ENCODE measurements at places on chromosomes 2 and 18. TPM values are rescaled to one million over a fixed set of nuclear protein-coding genes. Genes with fewer than 3 reads are reported as not detected.

DNA sequence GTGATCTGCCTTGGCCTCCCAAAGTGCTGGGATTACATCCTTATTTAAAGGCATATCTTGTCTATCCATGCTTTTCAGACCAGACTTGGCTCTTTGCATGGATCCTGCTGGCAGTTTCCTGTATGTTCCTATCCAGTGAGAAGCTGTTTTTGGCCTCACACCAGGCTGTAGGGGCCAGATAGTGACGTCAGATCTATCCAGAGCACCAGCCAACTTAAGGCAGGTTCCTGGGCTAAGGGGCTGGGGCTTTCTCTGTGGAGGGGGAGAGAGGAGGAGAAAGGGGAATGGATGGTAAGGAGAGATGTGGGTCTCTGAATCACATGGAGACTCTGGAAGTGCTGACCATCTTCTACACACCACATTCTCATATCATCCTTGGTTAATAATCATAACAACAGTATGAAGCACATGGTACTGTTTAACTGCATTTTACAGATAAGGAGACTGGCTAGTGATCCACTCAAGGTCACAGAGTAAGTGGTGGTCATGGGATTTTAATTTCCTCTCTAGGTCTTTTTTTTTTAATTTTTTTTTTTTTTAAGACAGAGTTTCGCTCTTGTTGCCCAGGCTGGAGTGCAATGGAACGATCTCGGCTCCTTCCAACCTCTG is 2.0 kb upstream of the FAM117B start:
- no peak for DNase-seq

DNA sequence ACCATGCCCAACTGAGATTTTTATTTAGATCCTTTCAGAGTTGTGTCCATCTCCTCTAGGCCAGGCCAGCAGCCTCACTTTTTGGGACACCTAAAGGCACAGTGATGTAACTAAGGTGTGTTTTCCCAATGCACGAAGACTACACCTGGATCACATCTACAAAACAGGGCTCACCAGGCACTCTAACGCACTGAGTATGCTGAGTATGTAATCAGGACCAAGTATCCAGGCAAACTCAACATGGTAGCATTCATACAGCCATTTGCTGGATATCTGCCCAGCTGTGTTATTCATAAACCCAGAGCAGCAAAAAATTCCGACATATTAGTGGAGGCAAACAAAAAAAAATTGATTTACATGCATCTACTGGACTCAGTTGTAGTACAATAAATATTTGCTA is 33.8 kb downstream of the LPIN2 start:
- peak; percentile 59 for DNase-seq

DNA sequence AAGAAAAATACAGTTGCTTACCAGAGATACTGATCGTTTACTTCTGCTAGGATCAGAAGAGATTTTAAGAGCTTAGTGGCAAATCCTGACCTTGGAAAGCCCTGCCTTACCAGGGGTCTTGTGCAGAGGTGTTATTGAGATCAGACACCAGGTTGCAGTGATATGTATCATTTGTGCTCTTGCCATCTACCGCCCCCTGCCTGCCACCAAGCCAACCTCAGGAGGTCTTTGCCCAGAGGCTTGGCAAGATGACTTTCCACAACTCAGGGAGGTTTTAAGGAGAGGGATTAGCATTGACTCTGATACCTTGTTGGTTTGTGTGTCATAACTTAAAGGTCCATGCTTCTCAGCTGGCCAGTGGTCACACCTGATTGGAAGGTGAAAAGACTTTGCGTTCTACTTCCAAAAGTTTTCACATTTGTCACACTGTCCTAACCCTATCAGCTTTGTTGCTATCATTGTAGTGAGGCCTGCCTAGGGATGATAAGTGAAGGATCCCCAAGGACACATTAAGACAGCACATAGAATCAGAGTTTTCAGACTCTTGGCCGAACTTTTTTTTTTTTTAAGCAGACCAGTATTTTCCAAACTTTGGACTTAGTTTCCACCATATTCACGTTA is 46.2 kb upstream of the MGAT5 start:
- DNase-seq = peak; percentile 52

DNA sequence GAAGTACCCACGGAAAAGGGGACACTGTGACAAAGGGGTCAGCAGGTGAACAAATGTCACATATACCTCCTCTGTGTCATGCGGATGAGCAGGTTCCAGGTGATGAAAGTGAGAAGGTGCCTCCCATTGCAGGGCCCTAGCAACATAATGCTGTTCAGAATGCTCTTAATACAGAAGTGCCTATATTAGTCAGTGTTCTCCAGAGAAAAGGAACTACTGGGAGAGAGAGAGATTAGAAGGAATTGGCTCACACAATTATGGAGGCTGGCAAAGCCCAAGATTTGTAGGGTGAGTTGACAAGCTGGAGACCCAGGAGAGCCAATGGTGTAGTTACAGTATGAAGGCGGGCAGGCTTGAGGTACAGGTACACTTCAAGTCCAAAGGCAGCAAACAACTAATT is 98.1 kb upstream of the CDC42EP3 start:
- DNase-seq = no peak

GRCh38 chr2:104707056-104707455 is 146.9 kb upstream of the POU3F3 start:
- DNase-seq = no peak

- DNase-seq = no peak
Observed at GRCh38 chr2:74849228-74849892, 15.4 kb downstream of the HK2 start.

DNA sequence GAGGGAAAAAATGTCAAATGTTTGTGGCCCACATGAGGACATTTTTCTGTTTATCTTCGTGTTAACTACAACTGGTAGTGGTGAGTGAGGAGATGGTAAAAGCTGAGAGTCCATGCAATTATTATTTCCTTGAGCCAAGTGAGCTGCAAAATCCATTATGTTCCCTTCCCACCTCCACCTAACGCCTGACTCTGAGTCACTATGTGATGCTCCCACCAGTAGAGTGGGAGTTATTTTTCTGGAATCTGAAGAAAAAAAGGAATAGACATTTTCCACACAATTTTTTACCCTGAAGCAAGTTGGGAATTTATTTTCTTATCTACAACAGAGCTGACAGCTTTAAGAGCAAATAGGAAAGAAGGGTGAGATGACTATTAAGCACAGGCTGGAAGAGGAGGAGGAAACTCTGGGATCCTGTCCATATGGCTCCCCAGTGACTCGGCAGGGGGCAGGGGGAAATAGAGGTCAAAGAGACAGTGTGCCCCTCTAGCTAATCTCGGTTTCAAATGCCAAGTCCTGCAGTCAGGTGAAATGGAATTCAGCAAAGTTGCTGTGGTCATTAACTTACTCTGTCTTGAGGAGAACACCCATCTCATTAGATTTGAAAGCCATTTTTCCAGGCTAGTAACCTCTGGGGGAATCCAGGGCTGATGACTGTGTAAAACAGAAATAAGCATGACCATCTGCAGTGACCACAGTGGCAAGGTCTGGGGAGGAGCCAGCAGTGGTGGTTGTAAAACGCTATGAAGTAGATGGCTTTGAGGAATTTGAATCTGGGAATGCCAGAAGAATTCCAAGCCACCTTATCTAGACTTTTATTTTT is 463.9 kb downstream of the STK39 start:
- no peak for DNase-seq

DNA sequence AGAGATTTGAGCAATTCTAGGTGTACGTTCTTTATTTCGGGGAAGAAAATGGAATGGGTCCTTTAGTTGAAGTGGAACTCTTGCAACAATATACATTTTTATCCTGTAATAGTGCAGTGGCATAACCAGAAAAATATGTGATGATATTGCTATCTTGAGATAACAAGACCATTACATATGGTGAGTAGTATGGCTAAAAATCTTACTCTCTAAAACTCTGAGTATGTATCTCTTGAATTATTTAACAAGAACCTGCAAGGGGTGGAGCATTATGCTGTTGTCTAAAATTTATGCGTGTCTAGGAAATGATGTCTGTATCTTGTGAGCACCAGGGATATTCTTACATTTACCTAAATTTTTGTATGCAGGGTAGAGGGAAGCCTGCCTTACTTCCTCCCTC is 68.4 kb upstream of the SLC4A10 start:
- no peak for DNase-seq

DNA sequence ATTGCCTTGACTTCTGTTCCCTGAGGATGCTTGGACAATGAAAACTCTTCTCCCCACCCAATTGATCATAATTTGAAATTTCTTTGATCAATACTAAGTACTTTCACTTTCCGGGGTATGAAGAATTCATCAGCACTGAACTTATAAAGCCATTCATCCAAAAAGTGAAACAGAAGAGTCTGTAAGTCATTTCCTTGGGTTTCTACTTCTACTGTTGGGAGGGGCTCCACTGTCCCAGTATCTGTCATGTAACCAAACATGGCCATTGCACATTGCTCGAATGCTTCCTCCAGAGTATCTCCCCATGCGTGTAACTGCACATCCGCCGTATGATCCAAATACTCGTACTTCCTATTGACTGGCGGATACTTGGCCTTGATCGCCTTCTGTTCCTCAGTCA is 30.3 kb downstream of the NCL start:
- no peak for DNase-seq

GRCh38 chr18:43932140-43932539 is 654.9 kb upstream of the SYT4 start:
- no peak for DNase-seq

GRCh38 chr2:156397229-156397628 is 39.0 kb upstream of the GPD2 start:
- no peak for DNase-seq

DNA sequence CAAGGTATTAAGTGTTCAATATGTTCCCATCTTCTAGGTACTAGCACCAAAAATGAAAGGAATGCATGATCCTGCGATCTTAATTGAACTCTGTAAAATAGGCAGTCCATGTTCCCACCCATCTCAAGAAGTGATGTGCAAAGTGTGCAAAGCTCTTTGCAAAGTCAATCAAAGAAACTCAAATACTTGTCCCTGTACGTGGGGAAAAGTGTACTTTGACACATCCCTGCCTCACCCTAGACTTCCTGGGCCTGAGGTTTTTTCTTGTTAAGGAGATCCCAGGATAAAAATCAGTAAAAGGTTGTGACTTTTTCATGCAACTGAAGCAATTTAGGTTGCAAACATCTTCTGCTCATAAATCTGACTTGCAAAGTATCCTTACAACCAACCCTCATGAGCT is 25.3 kb downstream of the HNRNPA3 start:
- no peak for DNase-seq

- DNase-seq = peak; percentile 57
Observed at GRCh38 chr2:64652231-64653108, 1.2 kb downstream of the SERTAD2 start.

DNA sequence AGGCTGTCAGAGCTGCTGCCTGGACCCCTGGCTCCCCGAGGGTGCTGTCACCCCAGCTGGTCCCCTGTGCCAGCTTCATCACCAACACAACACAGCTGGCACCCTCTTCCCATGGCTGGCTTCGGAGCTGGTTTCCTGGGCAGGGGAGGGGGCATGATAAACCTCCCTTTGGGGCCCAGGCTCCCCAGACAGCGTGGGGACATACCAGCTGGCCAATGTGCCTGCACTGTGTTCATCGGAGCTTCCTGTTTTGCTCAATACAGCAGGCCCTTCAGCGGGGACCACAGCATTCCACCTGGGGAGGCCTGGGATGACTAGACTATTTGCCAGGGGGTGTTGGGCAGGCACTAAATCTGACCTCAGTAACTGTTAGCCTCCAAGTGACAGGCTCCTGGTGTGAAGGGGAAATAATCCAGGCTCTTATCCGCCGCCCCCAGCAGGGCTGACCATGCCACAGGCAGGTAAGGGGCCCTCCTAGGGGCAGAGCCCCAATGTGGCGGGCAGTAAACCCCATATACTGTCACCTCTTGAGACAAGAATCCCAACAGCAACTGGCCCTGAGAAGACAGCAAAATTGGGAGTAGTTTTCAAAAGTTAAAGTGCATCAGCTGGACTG is 44.6 kb downstream of the EMX1 start:
- no peak for DNase-seq

DNA sequence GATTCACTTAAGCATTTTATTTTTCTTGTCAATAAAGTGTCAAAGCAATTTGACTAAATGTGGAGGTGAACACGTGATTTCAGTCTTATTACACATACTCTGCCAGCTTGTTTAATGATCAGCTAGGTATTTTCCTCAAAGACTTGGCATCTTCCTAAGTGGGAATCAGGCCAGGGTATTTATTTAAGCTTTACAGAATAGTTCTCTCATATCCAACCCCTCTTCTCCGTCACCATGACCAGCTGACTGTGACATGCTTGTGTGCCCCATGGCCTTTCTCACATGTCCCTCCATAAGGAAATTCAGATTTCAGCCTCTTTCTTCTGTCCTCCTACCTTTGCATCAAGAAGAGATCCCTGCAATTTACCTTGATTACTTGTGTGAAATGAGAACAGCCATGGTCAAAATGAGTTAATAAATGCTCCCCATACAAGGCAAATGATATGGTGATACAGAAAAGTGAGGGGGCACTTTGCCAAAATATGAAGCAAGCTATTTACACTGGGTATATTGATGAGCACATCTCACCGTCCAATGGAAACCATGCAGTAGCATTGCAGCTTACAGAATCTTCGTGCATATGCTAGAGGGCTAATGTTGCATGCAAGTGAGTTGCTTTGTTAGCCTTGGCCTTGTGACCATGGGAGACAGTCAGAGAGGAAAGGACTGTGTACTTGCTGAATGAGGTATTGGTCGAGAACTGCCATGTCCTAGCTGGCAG is 202.2 kb downstream of the RNF152 start:
- no peak for DNase-seq

DNA sequence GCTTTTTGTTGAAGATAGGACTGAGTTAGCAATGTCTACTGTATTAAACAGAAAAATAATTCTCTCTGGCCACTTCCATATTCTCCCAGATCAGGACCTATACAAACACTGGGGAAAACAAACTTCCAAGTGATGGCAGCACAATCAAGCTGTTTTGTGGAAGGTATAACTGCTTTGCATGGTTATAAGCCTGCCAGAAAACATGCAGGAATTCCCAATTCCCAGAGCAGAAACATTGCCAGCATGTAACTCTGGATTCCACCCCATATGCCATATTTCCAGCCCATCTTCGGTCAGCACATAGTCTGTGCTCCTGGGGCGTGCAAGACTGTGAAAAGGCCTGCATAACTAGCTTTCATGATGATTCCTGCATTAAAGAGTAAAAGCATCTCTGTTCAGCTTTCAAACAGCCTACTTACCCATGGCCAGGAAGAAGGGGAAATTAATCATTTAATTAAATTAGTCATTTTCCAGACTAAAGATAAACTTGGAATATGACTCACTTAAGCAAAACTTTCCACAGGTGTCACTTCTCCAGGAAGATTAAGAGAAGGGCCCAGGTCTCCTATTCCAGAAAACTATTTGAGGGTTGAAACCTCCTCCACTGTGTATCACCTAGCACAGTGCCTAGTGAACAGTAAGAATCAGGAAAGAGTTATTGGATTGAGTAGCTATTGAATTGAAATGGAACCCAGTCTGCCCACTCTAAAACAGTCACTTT is 280.5 kb downstream of the NRXN1 start:
- DNase-seq = no peak

DNA sequence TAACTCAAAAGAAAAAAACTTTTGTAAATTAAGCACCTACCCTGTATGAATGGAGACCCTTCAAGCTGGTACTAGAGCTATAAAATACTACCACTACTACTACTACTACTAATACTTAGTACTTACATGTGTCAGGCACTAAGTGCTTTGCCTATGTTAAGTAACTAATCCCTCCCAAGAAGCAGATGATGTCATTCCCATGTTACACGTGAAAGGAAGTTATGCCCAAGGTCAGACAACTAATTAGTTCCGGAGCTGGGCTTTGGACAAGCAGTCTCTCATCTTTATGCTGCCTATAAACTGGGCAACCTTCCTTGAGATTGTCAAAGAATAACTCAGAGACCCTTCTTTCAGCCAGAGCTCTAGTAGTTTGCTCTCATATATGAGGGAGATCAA is 13.9 kb upstream of the ATP6V1B1 start:
- no peak for DNase-seq

The ZSWIM2 gene
- total RNA-seq = 0.06 TPM

The IHH gene
- total RNA-seq = not detected

The VWC2L gene
- not detected for total RNA-seq

The CFC1 gene
- not detected for total RNA-seq

The FEV gene
- not detected for total RNA-seq
